ENCODE measurements at places on chromosomes 3 and 15. TPM values are rescaled to one million over a fixed set of nuclear protein-coding genes. Genes with fewer than 3 reads are reported as not detected.

- no peak for DNase-seq
Observed at GRCh38 chr3:111846717-111847116, 12.3 kb upstream of the PHLDB2 start.

DNA sequence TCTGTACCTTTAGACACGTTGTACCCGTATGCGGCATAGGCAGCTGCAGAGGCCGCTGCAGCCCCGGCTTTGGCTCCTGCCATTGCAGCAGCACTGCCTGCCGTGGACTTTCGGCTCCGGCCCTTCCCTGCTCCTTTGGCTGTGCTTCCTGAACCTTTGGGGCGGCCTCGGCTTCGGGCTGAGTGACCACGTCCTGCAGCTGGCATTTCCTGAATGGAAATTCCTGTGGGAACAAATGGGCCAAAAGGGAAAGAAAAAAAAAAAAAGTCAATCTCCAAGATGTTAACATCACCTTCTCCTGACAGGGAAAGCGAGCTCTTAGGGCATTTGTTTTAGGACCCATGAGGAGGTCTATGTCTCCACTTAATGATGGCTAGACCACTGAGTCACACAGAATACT is 29.6 kb downstream of the CHAC1 start:
- no peak for DNase-seq

GRCh38 chr3:146191051-146191450 is 30.1 kb upstream of the PLOD2 start:
- DNase-seq, result no peak

GPR176 gene
- total RNA-seq, result 1.6 TPM

C3orf85 gene
- total RNA-seq, result not detected

CELSR3 gene
- total RNA-seq, result 0.14 TPM
